Transverse colon (tissue), 4 donors: ENCODE measurements at places on chromosomes 11 and 22.

DNA sequence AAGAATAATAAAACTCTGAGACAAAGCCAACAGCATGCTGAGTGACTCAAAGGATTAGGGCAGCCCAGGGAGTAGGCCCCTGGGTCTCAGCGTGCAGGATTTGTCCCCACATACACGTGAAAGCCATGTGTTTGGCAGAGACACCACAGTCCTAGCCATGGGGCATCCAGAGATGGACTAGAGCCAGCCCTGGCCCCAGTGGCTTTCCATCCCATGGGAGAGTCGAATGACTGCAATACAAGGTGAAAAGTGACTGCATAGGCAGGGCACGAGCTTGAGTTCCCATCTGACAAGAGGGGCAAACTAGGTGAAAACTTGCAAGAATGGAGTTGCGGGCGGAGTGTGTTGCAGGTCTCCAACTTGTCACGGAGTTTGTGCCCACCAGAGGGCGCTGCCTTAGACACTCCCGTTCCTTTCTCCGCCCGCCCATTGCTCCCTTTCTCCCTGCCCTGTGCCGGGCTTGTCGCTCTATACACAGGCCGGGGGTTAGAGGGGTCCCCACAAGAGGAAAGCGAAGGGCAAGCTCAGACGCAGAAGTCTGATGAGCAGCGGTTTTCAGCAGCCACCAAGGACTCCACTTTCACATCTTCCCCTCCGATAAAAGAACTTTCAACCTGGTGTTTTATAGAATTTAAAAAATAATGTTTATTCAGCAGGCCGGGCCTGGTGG is 24.2 kb downstream of the TSKU start:
- no peak overlapping the region for H3K27ac ChIP-seq
- peak; percentile 89 for DNase-seq
- peaks cover 18% of the 10 kb centered on the region for H3K4me1 ChIP-seq

GRCh38 chr11:35478471-35479091 is 46.8 kb downstream of the PAMR1 start:
- DNase-seq = peak; percentile 37
- peaks cover 5% of the 10 kb centered on the region for H3K27me3 ChIP-seq
- H3K36me3 ChIP-seq = no peaks in the 10 kb centered on the region
- peaks cover 4% of the 10 kb centered on the region for H3K4me1 ChIP-seq
- no peak overlapping the region for H3K27ac ChIP-seq

GRCh38 chr22:31291481-31292235 is 630 bp downstream of the PIK3IP1 start:
- peaks cover 40% of the 10 kb centered on the region for H3K4me1 ChIP-seq
- peak; percentile 38 for DNase-seq
- no peaks in the 10 kb centered on the region for H3K27me3 ChIP-seq
- H3K36me3 ChIP-seq = no peaks in the 10 kb centered on the region
- H3K27ac ChIP-seq = peak overlapping the region; percentile 98
- H3K4me3 ChIP-seq = peak overlapping the region; percentile 62

DNA sequence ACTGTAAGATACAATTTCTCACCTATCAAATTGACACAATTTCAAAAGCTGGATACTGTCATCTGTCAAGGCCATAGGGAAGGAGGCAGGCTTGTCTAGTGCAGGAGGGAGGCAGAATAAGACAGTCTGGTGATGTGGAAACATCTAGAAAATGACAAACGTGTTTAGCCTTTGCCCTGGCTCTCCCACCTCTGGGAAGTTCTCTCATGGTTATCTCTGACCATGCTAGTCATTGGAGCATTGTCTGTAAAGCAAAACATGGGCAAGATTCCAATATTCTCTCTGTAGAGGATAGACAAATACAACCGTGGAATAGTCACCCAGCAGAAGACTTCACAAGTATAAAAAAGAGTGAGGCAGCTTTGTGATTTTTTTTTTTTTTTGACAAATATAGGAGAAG is 9.1 kb upstream of the SERHL2 start:
- no peak for DNase-seq
- H3K4me3 ChIP-seq = no peak overlapping the region
- H3K36me3 ChIP-seq = no peaks in the 10 kb centered on the region
- H3K27ac ChIP-seq = no peak overlapping the region
- no peaks in the 10 kb centered on the region for H3K27me3 ChIP-seq

DNA sequence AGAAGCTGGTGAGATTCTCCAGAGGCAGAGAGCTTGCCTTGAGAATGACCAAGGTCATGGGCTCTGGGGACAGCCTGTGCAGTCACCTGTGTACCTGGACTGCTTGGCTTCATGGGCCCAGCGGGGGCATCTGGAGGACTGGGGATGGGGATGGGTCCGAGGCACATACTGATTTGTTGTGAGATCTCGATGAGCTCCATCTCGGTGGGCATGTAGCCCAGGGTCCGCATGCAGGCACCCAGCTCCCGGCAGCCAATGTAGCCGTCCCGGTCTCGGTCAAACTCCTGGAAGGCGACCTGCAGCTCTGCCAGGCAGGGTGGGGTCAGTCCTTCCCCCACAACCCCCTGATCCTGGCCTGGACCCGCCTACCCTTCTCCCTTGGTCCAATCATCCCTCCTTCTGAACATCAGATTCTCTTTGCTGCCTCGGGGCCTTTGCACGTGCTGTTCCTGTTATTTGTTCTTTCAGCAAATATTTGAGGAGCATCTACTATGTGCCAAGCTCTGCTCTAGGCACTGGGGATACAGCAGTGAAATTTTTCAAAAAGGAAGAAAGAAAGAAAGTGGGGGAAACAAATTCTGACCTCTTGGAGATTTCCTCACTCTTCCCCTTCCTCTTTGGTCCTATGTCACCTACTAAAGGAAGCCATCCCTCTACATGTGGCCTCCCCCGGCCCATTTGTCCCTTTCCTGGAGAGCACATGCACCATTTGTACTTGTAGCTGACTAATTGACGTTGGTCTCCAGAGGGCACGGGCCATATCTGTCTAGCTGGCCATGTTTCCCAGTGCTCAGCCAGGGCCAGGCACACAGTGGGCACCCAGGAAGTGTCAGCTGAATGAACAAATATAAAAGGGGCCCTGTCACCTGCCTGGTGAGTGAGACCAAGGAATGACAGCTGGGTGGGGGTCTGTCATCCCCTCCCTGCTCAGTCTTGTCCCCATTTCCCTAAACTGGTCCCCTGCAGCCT is 2.1 kb downstream of the CABP2 start:
- no peak overlapping the region for H3K4me3 ChIP-seq
- H3K27ac ChIP-seq = no peak overlapping the region
- peaks cover 22% of the 10 kb centered on the region for H3K4me1 ChIP-seq
- H3K27me3 ChIP-seq = no peaks in the 10 kb centered on the region
- no peak for DNase-seq
- H3K36me3 ChIP-seq = no peaks in the 10 kb centered on the region

GRCh38 chr22:43772831-43773230 is 39.3 kb downstream of the EFCAB6 start:
- no peaks in the 10 kb centered on the region for H3K36me3 ChIP-seq
- no peaks in the 10 kb centered on the region for H3K4me1 ChIP-seq
- H3K27ac ChIP-seq = no peak overlapping the region
- H3K27me3 ChIP-seq = no peaks in the 10 kb centered on the region
- H3K4me3 ChIP-seq = no peak overlapping the region
- DNase-seq = no peak

DNA sequence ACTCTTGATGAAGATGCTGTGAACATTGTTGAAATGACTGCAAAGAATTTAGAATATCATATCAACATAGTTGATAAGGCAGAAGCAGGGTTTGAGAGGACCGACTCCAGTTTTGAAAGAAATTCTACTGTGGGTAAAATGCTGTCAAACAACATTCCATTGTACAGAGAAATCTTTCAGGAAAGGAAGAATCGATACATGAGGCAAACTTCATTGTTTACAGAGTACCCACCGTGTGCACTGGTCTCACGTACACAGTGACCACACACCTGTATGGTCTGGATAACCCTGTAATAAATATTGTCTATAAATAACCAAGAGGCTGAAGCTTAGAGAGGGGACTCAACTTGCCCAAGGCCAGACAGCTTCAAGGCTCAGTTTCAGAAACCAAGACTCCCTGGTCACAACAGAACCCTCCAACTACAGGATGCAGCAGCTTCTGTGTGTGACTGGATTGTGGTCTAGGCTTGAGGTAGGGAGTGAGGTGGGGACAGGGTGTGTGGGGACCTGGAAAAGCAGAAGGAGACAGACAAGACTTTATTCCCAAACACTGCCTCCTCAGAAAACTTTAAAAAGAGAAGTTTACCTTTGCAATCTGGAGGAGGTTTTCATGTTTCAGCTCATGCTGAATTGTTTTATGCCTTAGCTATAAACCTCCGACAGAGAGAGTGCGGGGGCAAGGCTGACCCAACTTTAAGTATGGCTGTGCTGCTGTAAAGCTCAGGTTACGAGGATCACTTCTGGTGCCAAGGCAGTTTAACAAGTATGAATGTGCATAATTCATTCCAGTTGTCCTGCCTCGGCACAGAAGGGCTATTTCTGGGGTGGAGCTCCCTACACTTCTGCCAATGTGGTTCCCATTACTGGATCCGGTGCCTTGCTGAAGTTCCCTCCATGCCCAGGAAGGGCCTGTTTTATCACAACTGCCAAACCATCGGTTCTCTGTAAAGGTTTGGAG is 372.6 kb upstream of the NARS2 start:
- H3K36me3 ChIP-seq = no peaks in the 10 kb centered on the region
- peak; percentile 9 for DNase-seq
- H3K27me3 ChIP-seq = no peaks in the 10 kb centered on the region

- H3K36me3 ChIP-seq = no peaks in the 10 kb centered on the region
- no peak overlapping the region for H3K27ac ChIP-seq
- H3K4me3 ChIP-seq = no peak overlapping the region
Measured at GRCh38 chr11:96134602-96135001, 208.4 kb downstream of the MAML2 start.

DNA sequence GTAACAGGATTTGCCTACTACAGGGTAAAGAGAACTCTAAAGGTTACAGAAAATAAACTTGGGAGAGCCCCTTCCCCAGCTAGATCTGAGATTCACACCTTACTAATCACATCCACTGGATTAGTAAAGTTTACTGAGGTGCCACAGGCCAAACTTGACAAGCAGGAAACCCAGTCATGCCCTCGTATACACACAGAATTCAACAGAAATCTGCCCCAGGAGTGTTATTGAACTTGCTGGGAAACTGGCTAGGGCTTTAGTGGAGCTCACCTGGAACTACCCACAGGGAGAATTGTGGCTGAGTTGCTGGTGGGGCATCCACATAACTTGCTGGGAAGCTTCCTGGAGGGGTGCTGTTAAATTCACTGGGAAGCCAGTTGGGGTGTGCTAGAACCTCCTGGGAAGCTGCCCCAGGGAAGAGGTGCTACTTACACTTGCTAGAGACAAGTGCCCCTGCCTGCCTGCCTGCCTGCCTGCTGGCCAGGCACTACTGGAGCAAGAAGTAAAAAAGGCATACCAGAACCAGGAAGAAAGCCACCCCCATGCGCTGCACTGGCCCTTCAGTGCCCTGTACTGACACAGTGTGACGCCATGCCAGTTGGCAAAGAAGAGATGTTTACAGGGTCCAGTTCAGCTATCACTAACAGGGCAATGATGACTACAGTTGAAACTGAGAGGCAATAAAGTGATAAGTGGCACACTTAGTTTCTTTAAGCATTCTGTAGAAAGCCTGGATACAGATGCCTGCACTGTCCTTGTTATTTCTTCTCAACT is 106.5 kb downstream of the ALX4 start:
- no peaks in the 10 kb centered on the region for H3K36me3 ChIP-seq
- no peak overlapping the region for H3K27ac ChIP-seq
- no peak overlapping the region for H3K4me3 ChIP-seq
- DNase-seq = peak; percentile 15

DNA sequence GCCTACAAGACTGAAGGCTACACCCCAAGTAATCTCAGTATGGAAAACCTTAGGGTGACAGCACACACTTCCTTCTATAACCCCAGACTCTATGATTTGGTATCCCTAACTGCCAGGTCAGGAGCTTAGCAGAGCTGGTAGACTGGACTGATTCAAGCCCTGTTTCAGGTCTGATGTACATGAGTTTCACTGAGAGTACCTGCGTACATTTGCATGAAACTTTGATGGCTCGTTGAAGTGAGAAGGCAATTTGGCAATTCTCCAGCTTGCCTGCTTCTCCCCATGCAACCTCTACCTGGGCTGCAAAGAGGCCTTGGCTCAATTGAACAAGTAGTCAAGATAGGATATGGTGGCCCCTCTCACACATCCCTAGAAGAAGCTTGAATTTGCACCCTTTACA is 10.2 kb downstream of the FIBIN start:
- no peaks in the 10 kb centered on the region for H3K4me1 ChIP-seq
- no peaks in the 10 kb centered on the region for H3K36me3 ChIP-seq
- H3K27me3 ChIP-seq = no peaks in the 10 kb centered on the region
- no peak for DNase-seq

DNA sequence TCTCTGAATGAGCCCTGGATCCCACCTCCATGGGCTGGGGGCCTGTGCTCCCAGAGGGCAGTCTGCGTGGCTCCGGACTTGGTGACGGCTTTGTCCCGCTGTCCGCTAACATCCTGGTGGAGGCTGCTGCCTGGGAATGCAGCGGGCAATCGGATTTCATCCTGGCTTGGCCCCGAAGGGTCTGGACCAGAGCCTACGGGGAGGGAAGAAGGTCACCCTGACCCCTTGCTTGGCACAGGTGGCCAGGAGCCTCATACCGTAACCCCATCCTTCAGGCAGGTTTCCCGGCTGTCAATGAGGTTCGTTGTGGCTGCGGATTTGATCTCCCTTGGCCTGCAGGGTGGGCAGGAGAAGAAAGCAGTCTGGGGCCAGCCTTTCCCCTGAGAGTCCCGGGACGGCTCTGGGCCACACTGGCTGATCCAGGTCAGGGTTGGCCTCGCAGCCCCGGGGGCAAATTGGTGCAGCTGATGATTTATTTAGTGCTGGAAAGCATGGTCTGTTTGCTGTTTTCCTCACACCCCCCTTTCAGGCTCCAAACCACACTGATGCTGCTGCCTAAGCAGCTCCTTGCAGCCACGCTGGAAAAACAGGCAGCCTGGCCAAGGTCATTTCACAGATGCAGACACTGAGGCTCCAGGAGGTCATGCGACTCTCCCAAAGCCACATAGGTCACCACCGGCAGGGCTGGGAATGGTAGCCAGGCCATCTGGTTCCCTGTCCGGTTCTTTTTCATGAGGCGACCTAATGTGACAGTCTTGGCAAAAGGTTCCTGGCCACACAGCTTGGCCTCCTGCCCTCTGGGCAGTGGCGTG is 15.0 kb downstream of the PRDM11 start:
- no peaks in the 10 kb centered on the region for H3K36me3 ChIP-seq
- H3K27me3 ChIP-seq = no peaks in the 10 kb centered on the region
- no peak overlapping the region for H3K27ac ChIP-seq

- no peak for DNase-seq
- H3K36me3 ChIP-seq = no peaks in the 10 kb centered on the region
- no peak overlapping the region for H3K4me3 ChIP-seq
- H3K4me1 ChIP-seq = peaks cover 29% of the 10 kb centered on the region
- peak overlapping the region; percentile 90 for H3K27ac ChIP-seq
Measured at GRCh38 chr11:134038897-134039470, 29.9 kb upstream of the JAM3 start.

GRCh38 chr11:34036456-34036855 is 15.1 kb upstream of the CAPRIN1 start:
- no peak for DNase-seq
- H3K36me3 ChIP-seq = no peaks in the 10 kb centered on the region
- no peak overlapping the region for H3K27ac ChIP-seq
- H3K4me3 ChIP-seq = no peak overlapping the region
- no peaks in the 10 kb centered on the region for H3K4me1 ChIP-seq
